HFFc6 (cell line): ENCODE measurements at places on chromosomes 2 and 18.

- peak; percentile 21 for DNase-seq
- H3K4me1 ChIP-seq: peaks cover 72% of the 10 kb centered on the region
- 0 out of 2 replicates have a peak, but pooled peaks cover under 1% of the 10 kb centered on the region for H3K36me3 ChIP-seq
- no peaks in the 10 kb centered on the region for H3K27me3 ChIP-seq
- H3K4me3 ChIP-seq: no peak overlapping the region
- no peak overlapping the region for H3K27ac ChIP-seq
Measured at GRCh38 chr2:46489423-46490174, 10.2 kb downstream of the TMEM247 start.

GRCh38 chr2:146990311-146991054 is 854.3 kb upstream of the ACVR2A start:
- no peaks in the 10 kb centered on the region for H3K4me1 ChIP-seq
- H3K27me3 ChIP-seq: no peaks in the 10 kb centered on the region
- DNase-seq: no peak
- no peaks in the 10 kb centered on the region for H3K36me3 ChIP-seq
- H3K27ac ChIP-seq: no peak overlapping the region

- H3K36me3 ChIP-seq: peaks cover 9% of the 10 kb centered on the region
- peaks cover 10% of the 10 kb centered on the region for H3K4me1 ChIP-seq
- no peaks in the 10 kb centered on the region for H3K27me3 ChIP-seq
Measured at GRCh38 chr18:63619661-63620060, 24.4 kb downstream of the SERPINB4 start.

GRCh38 chr2:9341337-9341887 is 81.9 kb downstream of the ITGB1BP1 start:
- peaks cover 21% of the 10 kb centered on the region for H3K4me1 ChIP-seq
- no peak for DNase-seq
- H3K27me3 ChIP-seq: peaks cover 4% of the 10 kb centered on the region
- no peak overlapping the region for H3K4me3 ChIP-seq
- no peak overlapping the region for H3K27ac ChIP-seq
- peaks cover 63% of the 10 kb centered on the region for H3K36me3 ChIP-seq

GRCh38 chr2:104873689-104874054 is 19.8 kb downstream of the POU3F3 start:
- H3K36me3 ChIP-seq: no peaks in the 10 kb centered on the region
- H3K27ac ChIP-seq: no peak overlapping the region
- peaks cover 6% of the 10 kb centered on the region; the same call in 1 of the 2 replicates for H3K4me1 ChIP-seq

- DNase-seq: peak; percentile 55
- H3K27me3 ChIP-seq: peaks cover 2% of the 10 kb centered on the region; the same call in 1 of the 2 replicates
- H3K36me3 ChIP-seq: peaks cover 22% of the 10 kb centered on the region
- peaks cover 20% of the 10 kb centered on the region for H3K4me1 ChIP-seq
- no peak overlapping the region for H3K27ac ChIP-seq
Measured at GRCh38 chr2:240021488-240022104, 3.5 kb downstream of the NDUFA10 start.

DNA sequence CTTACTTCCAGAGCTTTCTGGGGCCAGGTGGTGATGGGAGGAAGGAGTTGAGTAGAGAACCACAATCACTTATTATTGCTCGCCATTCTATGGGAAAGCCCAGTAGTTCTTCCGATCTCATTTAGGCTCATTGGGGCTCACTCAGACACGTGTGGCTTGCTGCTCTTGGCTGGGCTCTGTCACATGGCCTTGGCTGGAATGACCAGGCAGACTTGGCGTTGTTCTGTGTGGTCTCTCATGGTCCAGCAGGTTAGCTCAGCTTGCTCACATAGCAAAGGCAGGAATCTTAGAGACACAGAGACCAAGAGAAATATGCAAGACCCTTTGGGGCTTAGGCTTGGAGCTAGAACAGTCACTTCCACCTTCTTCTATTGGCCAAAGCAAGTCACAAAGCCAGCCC is 261.2 kb downstream of the LOXHD1 start:
- H3K4me1 ChIP-seq: no peaks in the 10 kb centered on the region
- no peak for DNase-seq
- H3K4me3 ChIP-seq: no peak overlapping the region
- H3K36me3 ChIP-seq: no peaks in the 10 kb centered on the region
- no peak overlapping the region for H3K27ac ChIP-seq

DNA sequence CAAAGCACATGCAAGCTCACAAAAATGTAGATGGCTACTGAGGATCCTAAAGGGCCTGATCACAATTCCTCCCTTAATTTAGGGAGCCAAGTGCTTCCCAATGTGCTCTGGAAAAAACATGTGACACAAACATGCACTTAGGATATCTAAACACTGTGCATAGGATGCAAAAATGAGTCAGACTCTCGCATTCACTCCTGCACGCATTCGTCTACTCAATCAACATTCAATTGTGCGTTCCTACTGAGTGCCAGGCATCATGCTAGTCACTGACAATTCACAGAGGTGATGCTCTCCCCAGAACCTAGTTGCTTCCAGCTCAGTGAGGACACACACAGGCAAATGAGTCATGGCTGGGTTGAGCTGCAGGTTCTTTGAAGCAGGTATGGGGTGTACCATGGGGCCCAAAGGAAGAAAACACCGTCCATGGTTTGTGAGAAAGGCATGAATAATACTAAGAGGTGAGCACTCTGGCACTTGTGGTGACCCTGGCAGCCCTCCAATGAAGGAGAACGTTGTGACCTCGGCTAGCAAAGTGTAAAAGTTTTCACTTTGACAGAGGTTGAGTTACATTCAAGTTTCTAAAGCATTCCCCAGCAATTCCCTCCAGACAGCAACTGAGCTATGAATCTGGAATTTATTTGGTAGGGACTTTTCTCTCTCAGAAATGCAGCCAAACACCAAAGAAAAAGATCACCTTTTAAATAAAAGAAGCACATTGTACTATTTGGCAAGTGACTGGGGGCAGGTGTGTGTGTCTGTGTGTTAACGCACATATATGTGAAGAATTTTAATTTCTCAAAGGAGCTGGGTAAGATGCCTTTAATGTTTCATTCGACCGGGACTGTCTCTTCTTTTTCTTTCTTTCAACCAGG is 173.3 kb downstream of the ALPK2 start:
- peaks cover 32% of the 10 kb centered on the region for H3K27me3 ChIP-seq
- H3K36me3 ChIP-seq: no peaks in the 10 kb centered on the region
- H3K27ac ChIP-seq: no peak overlapping the region
- DNase-seq: no peak

DNA sequence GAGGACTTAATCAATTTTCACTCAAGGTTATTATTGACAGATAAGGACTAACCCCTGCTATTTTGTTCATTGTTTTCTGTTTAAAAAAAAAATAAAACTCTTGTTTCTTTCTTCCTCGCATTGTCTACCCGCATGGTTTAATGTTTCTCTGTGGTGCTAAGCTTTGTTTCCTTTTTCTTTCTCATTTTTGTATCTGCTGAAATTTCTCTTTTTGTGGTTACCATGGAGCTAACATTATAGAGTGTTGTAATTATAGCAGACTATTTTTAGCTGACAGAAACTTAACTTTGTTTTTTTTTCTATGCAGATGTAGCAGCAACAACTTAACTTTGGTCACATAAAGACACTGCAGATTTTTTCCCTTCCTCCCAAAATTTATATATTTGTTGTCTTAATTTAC is 43.1 kb upstream of the CHN1 start:
- H3K27me3 ChIP-seq: peaks cover 3% of the 10 kb centered on the region; the same call in 1 of the 2 replicates
- H3K4me3 ChIP-seq: no peak overlapping the region
- H3K36me3 ChIP-seq: peaks cover 5% of the 10 kb centered on the region; the same call in 1 of the 2 replicates
- H3K27ac ChIP-seq: no peak overlapping the region; the same call in 1 of the 2 replicates

- peaks cover 2% of the 10 kb centered on the region for H3K27me3 ChIP-seq
- H3K4me1 ChIP-seq: no peaks in the 10 kb centered on the region
- no peak for DNase-seq
- no peaks in the 10 kb centered on the region; the same call in 1 of the 2 replicates for H3K36me3 ChIP-seq
- H3K4me3 ChIP-seq: no peak overlapping the region
Measured at GRCh38 chr2:130744287-130745117, 10.8 kb upstream of the AMER3 start.

DNA sequence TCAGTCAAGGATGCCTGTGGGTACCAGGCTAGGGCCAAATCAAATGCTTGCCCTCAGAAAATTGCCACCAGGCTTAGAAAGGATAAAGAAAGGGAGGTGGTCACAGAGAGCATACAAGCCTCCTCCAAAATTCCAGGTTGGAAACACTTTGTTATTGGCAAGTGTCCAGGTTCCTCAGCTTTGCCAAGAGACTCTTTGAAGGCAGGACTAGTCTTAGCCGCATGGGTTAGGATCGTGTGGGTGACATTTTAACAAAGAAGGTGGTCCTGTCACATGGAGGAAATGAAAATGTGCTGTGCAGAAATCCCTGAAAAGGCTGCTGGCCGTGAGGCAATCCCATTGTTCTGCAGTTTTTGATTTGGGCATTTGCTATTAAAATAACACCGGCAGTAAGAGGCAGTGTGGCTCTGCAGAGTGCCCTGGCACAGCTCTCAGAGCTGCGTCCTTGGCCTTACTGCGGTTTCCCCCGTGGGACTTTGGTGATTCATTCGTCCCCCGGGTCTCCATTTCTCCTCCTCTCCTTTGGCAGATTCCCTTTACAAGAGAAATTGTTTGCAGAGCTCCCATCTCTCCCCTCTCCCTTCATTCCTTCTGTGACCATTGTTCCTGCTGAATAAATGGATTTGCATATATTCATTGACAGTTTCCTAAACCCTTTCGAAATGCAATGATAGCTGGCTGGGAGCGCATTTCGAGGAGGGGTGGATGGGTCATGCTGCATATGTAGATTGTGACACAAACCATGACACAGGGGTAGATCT is 187.3 kb downstream of the VAPA start:
- DNase-seq: peak; percentile 11
- peaks cover 24% of the 10 kb centered on the region; the same call in 1 of the 2 replicates for H3K4me1 ChIP-seq
- H3K27ac ChIP-seq: no peak overlapping the region
- no peaks in the 10 kb centered on the region for H3K36me3 ChIP-seq

DNA sequence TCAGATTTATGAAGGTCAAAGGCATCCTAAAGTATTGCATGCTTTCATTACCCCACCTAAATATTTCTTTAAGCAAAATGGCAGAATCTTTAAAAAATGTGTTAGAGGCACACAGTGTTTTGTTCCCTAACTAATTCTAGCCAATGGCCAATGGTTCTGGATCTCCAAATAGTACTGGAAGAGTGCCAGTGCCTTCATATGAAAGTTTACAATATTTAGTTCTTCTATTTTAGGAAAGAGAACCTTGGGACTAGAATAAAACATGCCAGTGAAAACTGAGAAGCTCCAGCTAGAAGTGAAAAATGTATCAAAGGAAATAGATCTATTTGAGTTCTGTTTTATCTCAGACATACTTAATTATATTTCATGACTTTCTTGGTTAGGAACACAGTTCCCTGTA is 37.1 kb downstream of the TACR1 start:
- no peak for DNase-seq
- peaks cover 3% of the 10 kb centered on the region; the same call in 1 of the 2 replicates for H3K27me3 ChIP-seq
- H3K4me3 ChIP-seq: no peak overlapping the region
- no peak overlapping the region for H3K27ac ChIP-seq
- H3K36me3 ChIP-seq: no peaks in the 10 kb centered on the region

DNA sequence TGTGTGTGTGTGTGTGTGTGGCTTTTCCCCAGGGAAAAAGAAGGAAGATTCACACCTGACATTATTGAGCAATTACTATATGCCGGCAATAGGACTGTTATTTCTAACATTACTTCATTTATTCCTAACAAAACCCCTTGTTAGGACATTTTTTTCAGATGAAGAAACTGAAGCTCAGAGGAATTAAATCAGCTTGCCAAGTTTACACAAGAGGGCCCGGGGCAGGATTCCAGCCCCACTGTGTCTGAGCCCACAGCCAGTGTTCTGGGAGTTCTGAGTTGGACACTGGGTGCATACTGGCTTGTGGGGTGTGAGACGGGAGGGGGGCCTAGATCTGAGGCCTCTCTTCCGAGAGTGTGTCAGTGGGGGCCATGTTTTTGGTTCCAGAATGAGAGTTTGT is 9.9 kb downstream of the TOGARAM2 start:
- H3K4me3 ChIP-seq: no peak overlapping the region
- peaks cover 22% of the 10 kb centered on the region for H3K4me1 ChIP-seq

- H3K27me3 ChIP-seq: no peaks in the 10 kb centered on the region
- H3K4me3 ChIP-seq: no peak overlapping the region
- H3K36me3 ChIP-seq: no peaks in the 10 kb centered on the region
- H3K27ac ChIP-seq: no peak overlapping the region
- H3K4me1 ChIP-seq: no peaks in the 10 kb centered on the region
- DNase-seq: no peak
Measured at GRCh38 chr2:186330050-186330449, 156.0 kb upstream of the ZC3H15 start.

- H3K4me1 ChIP-seq: peaks cover 5% of the 10 kb centered on the region; the same call in 1 of the 2 replicates
- H3K4me3 ChIP-seq: no peak overlapping the region
- H3K36me3 ChIP-seq: no peaks in the 10 kb centered on the region
- peak; percentile 1 for DNase-seq
- no peak overlapping the region for H3K27ac ChIP-seq
Measured at GRCh38 chr2:88227446-88227845, 57.3 kb downstream of the THNSL2 start.
